Common myeloid progenitor, CD34-positive (primary cell): ENCODE measurements at places on chromosomes 7 and 10.

DNA sequence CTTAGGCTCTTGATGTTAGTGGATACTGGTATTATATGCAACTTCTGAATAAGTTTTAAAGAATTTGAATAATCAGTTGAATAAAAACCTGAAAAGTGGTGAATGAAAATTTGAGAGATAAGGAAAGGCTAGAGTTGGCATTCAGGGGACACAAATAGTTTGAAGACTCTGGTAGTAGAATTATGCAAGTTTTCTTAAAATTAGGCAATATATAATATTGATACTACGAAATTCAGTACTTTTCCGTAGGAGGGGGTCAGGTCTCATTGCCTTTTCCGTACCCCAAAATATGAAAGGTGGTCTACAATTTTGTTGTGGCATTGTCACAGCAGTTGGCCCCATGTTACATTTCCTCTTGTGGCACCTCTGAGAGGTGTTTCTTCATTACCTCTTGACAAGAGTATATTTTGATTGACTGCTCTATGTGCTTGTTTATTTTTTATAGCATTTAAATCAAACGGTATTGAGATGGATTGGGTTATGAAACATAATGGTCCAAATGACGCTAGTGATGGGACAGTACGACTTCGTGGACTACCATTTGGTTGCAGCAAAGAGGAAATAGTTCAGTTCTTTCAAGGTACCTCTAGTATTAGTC, 4.1 kb upstream of the PBLD start:
- no peak for DNase-seq

DNA sequence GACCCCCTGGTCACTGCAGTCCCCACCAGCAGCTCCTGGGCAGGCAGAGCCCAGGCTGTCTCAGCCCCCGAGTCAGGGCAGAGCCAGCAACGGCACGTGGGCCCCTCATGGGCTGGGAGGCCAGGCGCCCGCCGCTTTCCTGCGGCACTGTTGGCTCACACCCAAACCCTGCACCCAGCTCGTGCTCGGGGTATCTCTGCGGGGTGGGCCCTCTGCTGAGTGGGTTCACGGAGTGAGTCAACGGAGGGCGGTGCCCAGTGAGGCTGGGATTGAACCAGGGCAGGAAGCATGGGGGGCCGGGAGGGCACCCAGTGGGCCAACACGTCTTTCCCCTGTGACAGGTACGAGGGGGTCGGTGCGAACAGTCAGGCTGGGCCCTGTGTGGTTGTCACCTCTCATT, 28.9 kb downstream of the ADAP1 start:
- no peak for DNase-seq

- no peak for DNase-seq
These were observed 105.8 kb upstream of the ANK3 start for GRCh38 chr10:60495338-60496055.

DNA sequence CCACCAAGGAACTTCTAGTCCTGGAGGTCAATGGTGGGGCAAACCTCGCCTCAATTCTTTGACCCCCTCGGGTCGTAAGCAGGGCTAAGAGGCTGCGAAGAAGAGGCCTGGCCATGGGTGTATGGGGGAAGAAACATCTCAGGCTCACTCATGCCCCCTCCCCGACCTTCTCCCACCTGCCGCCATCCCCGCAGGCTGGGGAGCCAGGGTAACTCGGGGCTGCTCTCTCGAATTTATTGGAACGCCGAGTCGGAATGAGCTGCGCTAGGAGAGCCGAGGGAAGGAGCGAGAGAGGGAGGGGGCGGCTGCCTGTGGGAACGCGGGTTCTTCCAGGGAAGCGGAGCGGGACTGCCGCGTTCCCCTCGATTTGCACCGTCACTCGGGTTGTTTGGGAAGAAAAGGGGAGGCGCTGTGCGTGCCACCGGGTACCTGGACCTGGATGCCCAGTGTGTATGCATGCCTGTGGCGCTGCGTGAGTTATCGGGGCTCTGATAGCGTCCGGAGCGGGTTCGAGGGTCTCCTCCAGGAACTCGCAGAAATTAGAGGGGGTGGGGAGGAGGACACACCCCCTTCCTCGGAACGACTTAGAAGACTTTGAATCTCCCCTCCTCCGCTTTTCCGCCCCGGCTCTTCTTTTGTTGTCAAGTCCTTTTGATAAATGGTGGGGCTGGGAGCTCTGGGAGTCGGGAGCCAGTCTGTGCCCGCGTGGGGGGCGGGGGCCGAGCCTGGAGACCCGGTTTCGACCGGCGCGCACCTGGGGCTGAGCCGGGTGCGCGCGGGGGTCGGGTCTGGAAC, 1.8 kb upstream of the ZNF503 start:
- peak; percentile 59 for DNase-seq

GRCh38 chr10:107727767-107728317, 563.3 kb upstream of the SORCS1 start:
- no peak for DNase-seq

DNA sequence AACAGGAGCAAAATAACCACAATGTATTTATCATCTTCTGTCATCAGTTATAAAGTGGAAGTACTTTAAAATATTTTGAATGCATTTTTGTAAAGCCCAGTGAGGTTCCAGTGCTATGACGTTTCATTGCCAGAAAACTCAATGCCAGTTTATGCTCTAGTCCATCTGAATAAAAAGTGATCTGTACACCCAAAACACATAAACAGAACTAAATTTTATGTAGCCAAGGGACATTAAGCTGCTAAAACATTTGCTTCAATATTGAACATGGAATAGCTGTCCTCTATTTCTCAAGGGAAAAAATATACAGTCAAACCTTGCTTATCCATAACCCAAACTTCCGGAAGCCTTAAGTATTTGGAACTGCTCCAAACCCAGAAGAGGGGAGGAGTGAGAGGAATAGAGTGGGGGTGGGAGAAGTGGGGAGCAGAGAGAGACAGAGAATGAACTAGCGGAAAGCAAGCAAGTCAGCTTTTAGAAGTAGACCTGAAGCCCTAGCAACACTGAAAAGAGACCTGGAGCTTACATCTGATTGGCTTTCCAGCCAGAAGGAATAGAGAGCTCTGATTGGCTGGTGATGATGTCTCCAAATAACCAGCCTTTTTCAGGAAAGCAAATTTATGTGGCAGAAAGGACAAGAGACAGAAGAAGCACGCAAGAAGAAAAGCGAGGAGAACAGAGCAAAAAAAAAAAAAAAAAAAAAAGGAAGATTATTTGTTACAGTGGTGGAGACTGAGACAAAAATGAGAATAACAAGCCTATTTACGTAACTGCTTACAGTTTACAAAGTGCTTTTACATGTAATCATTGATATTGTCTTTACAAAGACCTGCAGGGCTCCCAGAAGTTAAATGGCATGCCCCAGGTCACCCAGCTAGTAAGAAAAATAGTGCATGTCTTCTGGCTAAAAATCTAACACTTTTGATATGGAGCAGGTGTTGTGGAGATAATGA, 196.0 kb downstream of the RNLS start:
- peak; percentile 97 for DNase-seq

DNA sequence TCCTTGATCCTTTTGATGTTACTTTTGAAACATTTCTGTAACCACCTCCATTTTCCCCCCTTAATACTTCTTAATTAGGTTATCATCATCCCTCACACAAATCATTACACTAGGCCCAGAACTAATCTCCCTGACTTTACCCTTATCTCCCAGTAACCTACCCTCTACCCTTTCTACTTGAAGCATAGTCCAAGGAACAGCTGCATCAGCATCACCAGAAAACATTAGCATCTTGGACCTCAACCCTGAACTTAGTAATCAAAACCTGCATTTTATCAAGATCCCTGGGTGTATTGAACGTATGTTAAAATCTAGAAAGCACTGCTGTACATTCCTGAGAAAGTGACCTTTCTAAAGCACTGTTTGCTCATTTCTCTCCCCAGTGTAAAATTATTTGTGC, 38.8 kb downstream of the MGAM2 start:
- no peak for DNase-seq

- DNase-seq: no peak
These were observed 12.3 kb downstream of the SH3PXD2A start for GRCh38 chr10:103843045-103843444.

DNA sequence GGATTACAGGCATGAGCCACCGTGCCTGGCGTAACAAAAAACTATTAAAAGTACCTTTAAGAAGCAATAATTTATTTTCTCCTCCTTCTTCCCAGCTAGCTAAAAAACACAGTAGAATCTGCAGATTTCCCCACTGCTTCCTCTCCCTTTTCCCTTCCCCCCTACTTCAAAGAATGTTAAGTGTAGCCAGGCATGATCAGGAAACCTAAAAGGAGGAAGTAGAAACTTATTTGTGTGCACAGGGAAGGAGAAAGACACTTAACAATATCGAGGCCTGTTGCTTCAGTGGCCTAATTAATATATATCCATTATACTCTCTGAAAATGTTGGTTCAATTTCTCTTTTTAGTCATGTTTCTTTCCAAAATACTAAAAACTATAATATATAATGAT, 127.7 kb downstream of the NRBF2 start:
- peak; percentile 44 for DNase-seq

GRCh38 chr7:6121141-6121540, 90.0 kb downstream of the ANKRD61 start:
- no peak for DNase-seq

GRCh38 chr7:104408371-104408770, 80.0 kb downstream of the LHFPL3 start:
- no peak for DNase-seq

DNA sequence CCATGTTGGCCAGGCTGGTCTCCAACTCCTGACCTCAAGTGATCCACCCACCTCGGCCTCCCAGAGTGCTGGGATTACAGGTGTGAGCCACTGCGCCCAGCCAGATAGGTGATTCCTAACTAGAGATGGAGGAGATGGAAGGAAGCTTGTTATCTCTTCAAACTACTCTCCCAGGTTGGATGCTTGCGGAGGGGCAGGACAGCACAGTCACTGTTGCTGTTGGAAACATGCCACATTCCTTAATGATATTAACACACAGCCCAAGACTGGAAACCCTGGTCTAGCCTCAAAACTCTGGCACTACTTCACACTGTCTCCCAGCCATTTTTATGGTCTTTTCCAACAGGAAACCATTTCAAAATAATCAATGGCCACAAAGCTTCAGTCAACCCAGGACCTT, 468.8 kb upstream of the NRP1 start:
- no peak for DNase-seq

- peak; percentile 86 for DNase-seq
These were observed 208.3 kb downstream of the USP6NL start for GRCh38 chr10:11403116-11403515.

- DNase-seq: no peak
These were observed 15.4 kb downstream of the LIMK1 start for GRCh38 chr7:74099031-74099430.

DNA sequence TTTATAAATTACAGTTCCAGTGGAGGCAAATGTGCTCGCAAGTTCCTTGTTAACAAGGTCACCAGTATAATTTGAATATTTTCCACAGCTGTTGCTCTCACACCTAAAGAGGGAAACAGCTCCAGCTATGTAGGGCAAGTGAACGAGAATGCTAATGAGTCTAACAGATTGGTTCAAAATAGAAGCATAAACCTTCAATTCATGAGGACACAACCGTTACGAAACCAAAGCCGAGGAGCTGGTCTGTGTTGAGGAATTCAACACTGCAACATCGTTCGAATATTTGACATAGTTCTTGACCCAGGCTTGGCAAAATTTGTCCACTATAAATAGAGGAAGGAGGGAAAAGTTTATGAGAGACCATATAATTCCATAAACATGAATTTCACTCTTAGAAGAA, 161.3 kb downstream of the KLF6 start:
- no peak for DNase-seq

DNA sequence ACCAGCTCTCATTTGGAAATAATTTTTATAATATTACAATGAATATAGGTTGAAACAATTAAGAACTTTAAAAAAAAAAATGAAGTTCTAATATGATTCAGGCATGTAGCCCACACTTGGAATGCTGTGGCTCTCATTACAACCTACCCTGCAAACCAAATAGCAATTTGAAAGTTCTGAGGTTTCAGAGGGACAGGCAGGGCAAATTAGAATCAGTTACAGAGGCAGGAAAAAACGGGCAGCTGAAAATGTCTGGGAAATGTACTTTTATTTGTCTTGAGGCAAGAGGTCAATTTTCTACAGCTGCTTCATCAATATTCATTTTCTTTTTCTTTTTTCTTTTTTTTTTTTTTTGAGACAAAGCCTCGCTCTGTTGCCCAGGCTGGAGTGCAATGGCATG, 95.3 kb downstream of the PIP4K2A start:
- DNase-seq: no peak

GRCh38 chr10:71599518-71599917, 120.1 kb downstream of the C10orf105 start:
- DNase-seq: no peak

- DNase-seq: peak; percentile 98
These were observed 98.0 kb upstream of the ZNF722 start for GRCh38 chr7:63900394-63901203.
